ENCODE measurements at places on chromosomes 11 and 22. TPM values are rescaled to one million over a fixed set of nuclear protein-coding genes. Genes with fewer than 3 reads are reported as not detected.
A peak's percentile ranks its signal among the peaks of the same experiment; 100 is the strongest.

- H3K4me3 ChIP-seq = no peak overlapping the region
- peaks cover 31% of the 10 kb centered on the region for H3K4me1 ChIP-seq
- H3K27me3 ChIP-seq = no peaks in the 10 kb centered on the region
- peaks cover 5% of the 10 kb centered on the region for H3K36me3 ChIP-seq
- no peak overlapping the region for H3K27ac ChIP-seq
Measured at GRCh38 chr11:72418834-72419560, 15.3 kb downstream of the CLPB start.

GRCh38 chr11:33178443-33179180 lies 17.3 kb upstream of the CSTF3 start:
- H3K4me1 ChIP-seq = no peaks in the 10 kb centered on the region
- no peak for DNase-seq
- H3K36me3 ChIP-seq = no peaks in the 10 kb centered on the region

DNA sequence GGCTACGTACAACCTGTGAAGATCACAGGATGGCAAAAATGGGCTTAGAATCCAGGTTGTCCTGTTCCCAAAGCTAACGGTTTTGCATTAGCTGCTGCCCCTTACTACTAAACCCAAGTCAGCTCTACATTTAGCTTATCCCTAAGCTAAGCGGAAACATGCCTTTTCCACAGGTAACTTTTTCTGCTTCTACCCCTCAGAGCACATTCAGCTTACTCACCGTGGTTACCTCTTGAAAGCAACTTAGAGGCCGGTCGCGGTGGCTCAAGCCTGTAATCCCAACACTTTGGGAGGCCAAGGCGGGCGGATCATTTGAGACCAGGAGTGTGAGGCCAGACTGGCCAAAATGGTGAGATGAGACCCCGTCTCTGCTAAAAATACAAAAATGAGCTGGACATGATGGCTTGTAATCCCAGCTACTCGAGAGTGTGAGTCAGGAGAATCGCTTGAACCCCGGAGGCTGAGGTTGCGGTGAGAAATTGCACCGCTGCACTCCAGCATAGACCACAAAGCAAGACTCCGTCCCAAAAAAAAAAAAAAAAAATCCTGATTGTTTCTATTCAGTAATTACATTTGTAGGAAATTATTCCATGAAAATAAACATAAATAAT lies 790 bp upstream of the TMEM41B start:
- no peaks in the 10 kb centered on the region for H3K27me3 ChIP-seq
- peak overlapping the region; percentile 81 for H3K4me3 ChIP-seq
- DNase-seq = no peak
- H3K4me1 ChIP-seq = peaks cover 29% of the 10 kb centered on the region
- peak overlapping the region; percentile 49 for H3K27ac ChIP-seq

Gene GPHA2
- not detected for polyA plus RNA-seq

- H3K27me3 ChIP-seq = no peaks in the 10 kb centered on the region
- DNase-seq = no peak
- no peak overlapping the region for H3K27ac ChIP-seq
- H3K4me3 ChIP-seq = no peak overlapping the region
Measured at GRCh38 chr11:17802491-17802890, 67.9 kb downstream of the KCNC1 start.

GRCh38 chr11:33615751-33616150 lies 84.9 kb downstream of the C11orf91 start:
- H3K27ac ChIP-seq = no peak overlapping the region
- no peak overlapping the region for H3K4me3 ChIP-seq
- H3K4me1 ChIP-seq = no peaks in the 10 kb centered on the region
- H3K36me3 ChIP-seq = no peaks in the 10 kb centered on the region

Gene C11orf91
- polyA plus RNA-seq = not detected

DNA sequence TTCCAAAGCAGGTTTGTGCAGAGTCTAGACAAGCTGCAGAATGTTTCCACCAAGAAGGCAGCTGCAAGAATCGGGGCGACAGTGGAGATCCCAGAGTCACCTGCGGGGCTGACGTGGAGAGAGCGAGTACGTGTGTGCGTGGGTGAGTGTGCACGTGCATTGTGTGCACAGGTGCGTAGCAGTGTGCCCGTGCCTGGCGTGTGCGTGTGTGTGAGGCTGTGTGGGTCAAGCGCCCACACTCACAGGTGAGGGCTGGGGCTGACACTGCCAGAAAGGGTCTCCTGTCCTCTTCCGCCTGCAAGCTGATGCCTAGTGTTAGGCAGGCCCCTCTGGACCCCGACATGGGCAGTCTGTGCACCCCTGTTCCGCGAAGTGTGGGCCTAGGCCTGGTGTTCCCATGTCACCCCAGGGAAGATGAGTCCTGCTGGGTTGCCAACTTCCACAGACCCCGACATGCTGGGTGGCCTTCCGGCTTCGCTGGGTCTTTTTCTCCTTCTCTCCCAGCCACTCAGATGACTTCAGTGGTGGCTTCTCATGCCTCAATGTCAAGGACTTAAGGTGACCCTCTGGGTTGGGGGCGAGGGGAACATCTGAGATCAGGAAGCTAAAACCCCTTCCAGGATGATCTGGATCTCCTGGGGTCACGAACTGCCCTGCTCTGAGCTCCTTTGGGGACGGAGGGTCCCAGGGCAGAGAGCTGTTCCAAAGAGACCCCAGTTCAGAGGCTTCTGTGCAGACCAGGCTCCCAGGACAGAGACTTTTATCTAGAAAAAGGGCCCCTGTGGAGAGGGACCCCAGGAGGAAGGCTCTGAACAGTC lies 10.4 kb upstream of the SYT8 start:
- H3K36me3 ChIP-seq = no peaks in the 10 kb centered on the region
- H3K4me3 ChIP-seq = no peak overlapping the region
- peaks cover 6% of the 10 kb centered on the region for H3K27me3 ChIP-seq

- peak; percentile 82 for DNase-seq
- no peaks in the 10 kb centered on the region for H3K36me3 ChIP-seq
- H3K27me3 ChIP-seq = no peaks in the 10 kb centered on the region
- no peak overlapping the region for H3K4me3 ChIP-seq
- peak overlapping the region; percentile 81 for H3K27ac ChIP-seq
Measured at GRCh38 chr22:31055635-31056159, 25.4 kb upstream of the SMTN start.

Gene NCAPD3
- 4.2 TPM for polyA plus RNA-seq

DNA sequence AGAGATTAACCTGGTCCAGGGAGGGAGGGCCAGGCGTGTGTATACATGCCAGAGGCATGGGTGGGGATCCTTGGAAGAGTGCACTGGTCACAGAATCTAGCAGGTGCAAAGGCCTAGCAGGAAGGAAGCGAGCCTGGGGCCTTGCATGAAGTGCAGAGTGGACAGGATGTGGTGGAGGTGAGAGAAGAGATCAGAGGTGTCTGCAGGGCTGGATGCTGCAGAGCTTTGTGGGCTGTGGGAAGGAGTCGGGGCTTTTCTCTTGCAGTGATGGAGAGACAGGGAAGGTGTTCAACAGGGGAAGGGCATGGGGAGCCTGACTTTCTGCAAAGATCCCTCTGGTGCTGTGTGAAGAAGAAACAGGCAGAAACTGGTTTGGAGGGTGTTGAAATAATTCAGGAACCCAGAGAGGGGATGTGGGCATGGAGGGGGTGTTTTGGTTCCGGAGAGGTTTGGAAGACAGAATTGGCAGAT lies 2.5 kb upstream of the TPST2 start:
- DNase-seq = no peak
- no peak overlapping the region for H3K4me3 ChIP-seq
- H3K4me1 ChIP-seq = no peaks in the 10 kb centered on the region
- H3K27ac ChIP-seq = no peak overlapping the region

- no peak overlapping the region for H3K4me3 ChIP-seq
- H3K27me3 ChIP-seq = no peaks in the 10 kb centered on the region
- no peaks in the 10 kb centered on the region for H3K36me3 ChIP-seq
Measured at GRCh38 chr11:76560219-76560618, 110.3 kb downstream of the LRRC32 start.

GRCh38 chr11:9901943-9902342 lies 238.1 kb downstream of the SWAP70 start:
- DNase-seq = no peak
- H3K4me1 ChIP-seq = peaks cover 8% of the 10 kb centered on the region
- H3K36me3 ChIP-seq = no peaks in the 10 kb centered on the region
- no peaks in the 10 kb centered on the region for H3K27me3 ChIP-seq

- H3K36me3 ChIP-seq = no peaks in the 10 kb centered on the region
- H3K27ac ChIP-seq = no peak overlapping the region
- H3K4me1 ChIP-seq = no peaks in the 10 kb centered on the region
Measured at GRCh38 chr11:109027851-109028250, 363.0 kb downstream of the DDX10 start.

DNA sequence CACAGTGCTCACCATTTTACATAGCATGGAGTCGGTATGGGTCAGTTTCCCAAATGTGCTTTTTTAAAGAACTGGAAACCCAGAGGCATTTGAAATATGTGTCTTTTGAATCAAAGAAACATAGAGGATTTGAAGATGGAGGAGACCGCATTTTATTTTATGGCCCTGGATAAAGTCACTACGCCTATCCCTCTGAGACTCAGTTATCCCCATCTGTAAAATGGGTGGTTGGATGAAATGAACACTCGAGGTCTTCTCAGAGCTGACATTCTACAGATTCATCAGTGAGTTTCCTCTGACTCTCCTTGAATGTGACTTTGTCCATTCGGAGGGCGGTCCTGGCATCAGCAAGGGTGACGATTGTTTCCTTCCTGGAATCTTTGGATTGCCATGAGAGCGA lies 135.1 kb downstream of the MIAT start:
- H3K4me3 ChIP-seq = no peak overlapping the region
- no peaks in the 10 kb centered on the region for H3K4me1 ChIP-seq
- H3K27me3 ChIP-seq = no peaks in the 10 kb centered on the region
- H3K36me3 ChIP-seq = no peaks in the 10 kb centered on the region

DNA sequence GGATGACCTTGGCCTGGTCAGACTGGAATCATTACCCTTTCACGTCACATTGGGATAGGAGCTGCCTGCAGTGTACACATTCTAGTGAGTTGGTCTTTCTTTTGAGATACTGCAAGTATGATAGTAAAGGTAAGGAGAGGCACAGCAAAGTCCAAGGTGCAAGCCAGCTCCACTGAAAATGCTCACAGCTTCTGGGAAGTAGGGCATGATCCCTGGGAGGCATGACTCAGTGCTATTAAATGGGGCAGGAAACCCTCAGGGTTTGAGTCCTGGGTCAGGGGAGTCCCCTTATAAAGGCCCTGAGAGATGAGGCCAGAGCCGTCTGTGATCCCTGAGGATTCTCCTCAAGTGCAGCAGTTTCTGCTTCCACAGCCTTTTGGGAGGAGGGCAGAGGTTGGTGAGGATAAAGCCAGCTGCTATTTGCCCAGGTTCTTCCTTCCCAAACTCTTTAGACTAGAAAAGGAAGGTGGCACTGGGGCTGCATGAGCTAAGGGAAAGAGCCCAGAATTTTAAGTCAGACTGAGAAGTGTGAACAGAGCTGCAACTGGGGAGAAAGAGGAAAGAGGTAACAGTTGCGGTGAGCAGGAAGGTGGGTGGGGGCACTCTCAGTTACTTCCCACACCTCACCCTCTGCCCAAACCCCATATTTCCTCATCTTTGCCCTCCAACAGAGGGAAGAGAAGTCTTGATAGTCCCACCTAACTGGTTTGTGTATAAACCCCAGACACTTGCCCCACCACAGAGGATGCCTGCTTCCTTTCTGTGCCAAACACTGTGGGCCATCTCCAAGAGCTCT lies 14.4 kb upstream of the OR52K1 start:
- H3K27me3 ChIP-seq = no peaks in the 10 kb centered on the region
- no peaks in the 10 kb centered on the region for H3K36me3 ChIP-seq
- DNase-seq = no peak
- H3K27ac ChIP-seq = no peak overlapping the region
- H3K4me3 ChIP-seq = no peak overlapping the region

DNA sequence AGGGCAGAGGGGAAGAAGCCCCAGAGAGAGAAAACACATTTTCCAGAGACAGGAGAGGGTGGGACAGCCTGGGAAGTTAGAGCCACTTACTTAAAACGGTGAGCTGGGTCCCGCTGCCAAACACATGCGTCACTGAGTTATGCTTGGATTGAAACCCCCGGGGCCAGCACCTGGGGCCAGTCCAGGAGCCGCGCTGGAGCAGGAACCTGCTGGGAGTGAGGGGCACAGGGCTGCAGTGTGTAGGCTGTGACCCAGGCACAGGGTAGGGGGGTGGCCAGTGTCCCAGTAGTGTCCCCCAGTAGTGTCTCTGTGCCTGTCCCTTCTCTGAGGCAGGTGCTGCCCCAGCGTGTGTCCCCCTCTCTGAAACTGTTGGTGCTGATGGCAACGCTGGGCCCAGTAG lies 5.2 kb downstream of the IGLL1 start:
- H3K4me3 ChIP-seq = no peak overlapping the region
- H3K27ac ChIP-seq = no peak overlapping the region
- H3K36me3 ChIP-seq = no peaks in the 10 kb centered on the region
- H3K27me3 ChIP-seq = no peaks in the 10 kb centered on the region
- no peaks in the 10 kb centered on the region for H3K4me1 ChIP-seq

DNA sequence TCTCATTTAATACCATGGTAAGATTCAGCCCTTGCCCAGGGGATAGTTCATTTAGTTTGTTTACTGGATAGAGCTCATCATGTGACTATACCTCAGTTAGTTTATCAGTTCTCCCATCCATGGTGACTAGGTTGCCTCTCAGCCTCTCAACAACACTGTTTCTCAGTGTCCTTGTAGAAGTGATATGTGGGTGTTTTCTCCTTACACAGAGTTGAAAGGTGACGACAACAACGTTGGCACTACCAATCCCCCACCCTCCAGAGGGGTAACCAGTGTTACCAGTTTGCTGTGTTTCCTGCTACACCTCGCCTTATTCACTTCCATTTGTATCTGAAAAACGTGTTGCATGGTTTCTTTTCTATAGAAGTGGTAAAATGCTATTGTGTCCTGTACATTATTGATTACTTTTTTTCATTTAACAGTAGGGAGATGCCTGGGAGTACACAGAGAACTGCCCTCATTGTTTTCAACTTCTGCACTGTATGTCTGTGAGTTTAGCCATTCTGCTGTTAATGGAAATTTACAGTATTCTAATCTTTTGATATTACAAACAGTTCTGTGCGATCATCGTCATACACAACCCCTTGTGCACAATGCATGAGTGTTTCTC lies 11.6 kb downstream of the NEAT1 start:
- H3K36me3 ChIP-seq = peaks cover 7% of the 10 kb centered on the region
- DNase-seq = no peak
- H3K4me1 ChIP-seq = peaks cover 97% of the 10 kb centered on the region
- peak overlapping the region; percentile 27 for H3K4me3 ChIP-seq

Gene PARVG
- 3.2 TPM for polyA plus RNA-seq

DNA sequence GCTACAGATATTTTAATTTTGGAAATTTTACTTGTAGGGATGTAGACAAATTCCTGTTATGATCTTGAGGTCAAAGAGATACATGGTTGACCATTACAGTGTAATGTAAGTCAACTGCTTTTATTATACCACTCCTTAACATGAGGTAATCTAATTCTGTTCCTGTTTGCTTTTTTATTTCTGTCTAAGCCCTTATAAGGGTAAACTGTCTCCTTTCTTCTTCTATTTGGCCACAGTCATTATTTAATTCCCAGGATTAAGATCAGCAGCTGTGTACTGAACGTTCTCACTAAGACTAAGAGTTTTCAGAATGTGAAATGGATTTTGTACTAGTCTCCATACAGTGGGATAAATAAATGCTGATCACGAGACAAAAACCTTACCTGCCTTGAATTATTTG lies 32.8 kb downstream of the C2CD3 start:
- H3K4me1 ChIP-seq = peaks cover 15% of the 10 kb centered on the region
- no peak for DNase-seq
- peaks cover 61% of the 10 kb centered on the region for H3K36me3 ChIP-seq
- no peaks in the 10 kb centered on the region for H3K27me3 ChIP-seq
- no peak overlapping the region for H3K27ac ChIP-seq

- H3K27ac ChIP-seq = no peak overlapping the region
- DNase-seq = no peak
- no peaks in the 10 kb centered on the region for H3K4me1 ChIP-seq
- peaks cover 78% of the 10 kb centered on the region for H3K36me3 ChIP-seq
- H3K4me3 ChIP-seq = no peak overlapping the region
Measured at GRCh38 chr22:40928657-40929056, 22.5 kb upstream of the RBX1 start.
